ENCODE measurements at places on chromosomes 1 and 21. TPM values are rescaled to one million over a fixed set of nuclear protein-coding genes. Genes with fewer than 3 reads are reported as not detected.

The LCE2A gene
- total RNA-seq: not detected

The SRRM1 gene
- 133 TPM for total RNA-seq

The KIF17 gene
- total RNA-seq: 15.0 TPM

The WNT4 gene
- total RNA-seq: 0.04 TPM

The IFI44 gene
- total RNA-seq: not detected

The FAAH gene
- total RNA-seq: 21.0 TPM

The OR2M3 gene
- not detected for total RNA-seq

The KRTAP19-3 gene
- not detected for total RNA-seq

The DLGAP3 gene
- total RNA-seq: 0.42 TPM

- DNase-seq: no peak
Measured at GRCh38 chr1:167643441-167643840, 13.4 kb downstream of the RCSD1 start.

GRCh38 chr1:71094913-71095312 lies 14.1 kb upstream of the ZRANB2 start:
- DNase-seq: no peak

GRCh38 chr1:223496883-223497282 lies 103.7 kb downstream of the CCDC185 start:
- DNase-seq: no peak

DNA sequence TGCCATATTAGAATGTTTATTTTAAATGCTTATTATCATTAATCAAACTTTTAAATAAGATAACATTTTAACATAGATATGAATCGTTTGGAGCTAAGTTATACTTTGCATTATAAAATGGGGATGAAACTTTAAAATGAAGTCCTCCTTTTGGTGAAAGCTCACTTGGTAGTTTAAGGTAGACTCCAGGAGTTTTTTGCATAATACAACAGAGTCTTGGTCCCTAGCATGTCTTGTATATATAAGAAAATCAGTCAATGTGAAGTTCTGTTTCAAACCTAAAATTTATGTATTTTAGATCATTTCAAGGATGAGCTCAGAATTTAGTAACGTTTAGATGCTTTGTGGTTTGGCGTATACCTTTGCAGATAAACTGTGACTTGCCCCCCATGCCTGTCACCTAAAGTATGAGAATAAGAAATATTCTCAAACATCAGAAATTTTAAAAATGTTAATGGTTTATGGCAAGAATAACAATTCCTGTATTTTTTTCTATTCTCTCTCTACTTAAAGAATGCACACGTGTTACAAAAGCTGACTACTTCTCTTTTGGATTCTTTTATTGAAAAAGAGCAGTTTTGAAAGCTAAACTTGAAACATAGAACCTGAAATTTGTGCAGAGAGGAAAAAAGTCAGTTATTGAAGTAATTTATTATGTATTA lies 3.8 kb downstream of the NFIA start:
- no peak for DNase-seq

GRCh38 chr1:19478322-19478721 lies 7.0 kb downstream of the CAPZB start:
- DNase-seq: no peak

DNA sequence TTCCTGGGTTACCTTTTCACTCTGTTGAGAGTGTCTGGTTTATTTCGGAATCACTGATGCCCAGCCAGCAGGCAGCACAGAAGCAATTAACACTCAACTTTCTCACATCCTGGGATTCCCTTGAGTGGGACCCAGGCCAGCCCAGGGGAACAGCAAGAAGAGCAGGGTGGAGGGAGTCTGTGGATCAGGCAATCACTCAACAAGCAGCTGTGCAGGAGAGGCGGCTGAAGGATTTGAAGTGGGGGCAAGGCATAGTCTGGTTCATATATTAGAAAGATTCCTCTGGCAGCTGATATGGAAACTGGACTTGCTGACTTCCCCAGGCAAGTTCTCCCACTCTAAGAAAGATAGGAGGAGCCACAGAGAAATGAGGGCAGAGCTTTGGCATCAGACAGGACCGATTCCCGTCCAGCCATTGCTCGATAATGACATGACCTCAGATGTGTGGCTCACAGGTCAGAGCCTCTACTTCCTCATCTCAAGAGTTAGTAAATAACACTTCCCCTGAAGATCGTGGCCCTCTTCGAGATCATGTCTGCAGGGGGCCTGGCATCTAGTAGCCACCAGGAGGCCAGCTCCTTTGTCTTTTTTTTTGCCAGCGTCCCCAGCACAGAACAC lies 12.4 kb downstream of the EPHA8 start:
- no peak for DNase-seq

GRCh38 chr1:24384251-24385090 lies 29.1 kb downstream of the STPG1 start:
- DNase-seq: peak; percentile 37

DNA sequence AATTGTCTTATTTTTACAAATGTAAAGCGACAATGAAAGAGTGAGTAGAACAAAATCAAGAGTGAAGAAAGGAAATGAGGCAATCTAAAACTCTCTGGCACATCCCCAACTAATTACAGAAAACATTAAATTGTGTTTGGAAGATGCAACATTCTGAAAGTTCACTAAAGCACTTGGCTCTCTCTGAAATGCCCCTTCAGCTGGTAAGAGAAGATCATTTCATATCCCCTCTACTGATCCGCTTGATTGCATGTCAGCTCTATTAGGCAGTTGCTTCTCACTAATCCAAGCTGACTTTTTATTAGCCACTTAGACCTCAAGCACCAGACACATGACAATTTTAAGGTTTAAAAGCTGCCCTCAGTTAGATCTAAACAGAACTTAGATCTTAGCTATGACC lies 262.8 kb upstream of the PRMT6 start:
- DNase-seq: no peak

- DNase-seq: peak; percentile 84
Measured at GRCh38 chr1:114154963-114155322, 1.3 kb upstream of the SYT6 start.

GRCh38 chr1:75482951-75483350 lies 128.0 kb downstream of the SLC44A5 start:
- no peak for DNase-seq

DNA sequence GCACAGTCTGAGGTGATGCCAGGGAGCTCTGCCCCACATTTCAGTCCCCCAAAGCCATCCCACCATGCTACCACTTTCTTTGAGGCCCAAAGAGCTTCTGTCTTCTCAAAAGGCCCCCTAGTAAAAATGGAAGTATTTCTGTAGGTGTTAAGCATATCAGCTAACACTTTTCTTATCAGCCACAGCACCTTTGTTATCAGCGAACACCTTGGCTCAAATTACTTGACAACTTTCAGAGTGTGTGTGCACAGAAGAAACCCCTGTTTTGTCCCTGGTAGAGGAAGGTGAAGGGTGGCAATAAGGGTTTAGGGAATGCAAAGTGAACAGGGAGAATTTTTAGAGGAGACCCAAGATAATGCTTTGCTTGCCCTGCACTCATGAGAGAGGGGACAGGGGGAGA lies 54.8 kb upstream of the GJA8 start:
- DNase-seq: peak; percentile 8

- DNase-seq: no peak
Measured at GRCh38 chr1:57282411-57282810, 141.4 kb downstream of the DAB1 start.

- DNase-seq: no peak
Measured at GRCh38 chr21:36188081-36188681, 31.6 kb downstream of the DOP1B start.

DNA sequence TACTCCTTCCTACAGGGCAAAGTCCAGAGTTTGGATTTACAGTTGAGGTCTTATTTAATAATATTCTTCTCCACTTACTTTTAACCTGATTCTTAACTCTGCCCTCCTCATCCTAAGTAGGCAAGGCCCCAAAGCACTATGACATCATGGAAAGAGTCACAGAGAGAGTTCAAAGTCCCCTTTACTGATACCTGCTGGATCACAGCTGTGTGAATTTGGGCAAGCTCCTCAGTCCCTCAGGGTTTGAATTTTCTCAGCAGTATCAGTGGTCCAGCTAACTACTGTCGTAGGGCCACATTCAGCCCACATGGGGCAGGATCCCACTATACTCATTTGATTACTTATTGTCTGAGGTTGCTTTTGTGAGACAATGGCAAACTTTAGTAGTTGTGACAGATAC lies 16.0 kb downstream of the TYW3 start:
- no peak for DNase-seq

GRCh38 chr1:231618609-231619256 lies 7.9 kb upstream of the DISC1 start:
- DNase-seq: no peak

DNA sequence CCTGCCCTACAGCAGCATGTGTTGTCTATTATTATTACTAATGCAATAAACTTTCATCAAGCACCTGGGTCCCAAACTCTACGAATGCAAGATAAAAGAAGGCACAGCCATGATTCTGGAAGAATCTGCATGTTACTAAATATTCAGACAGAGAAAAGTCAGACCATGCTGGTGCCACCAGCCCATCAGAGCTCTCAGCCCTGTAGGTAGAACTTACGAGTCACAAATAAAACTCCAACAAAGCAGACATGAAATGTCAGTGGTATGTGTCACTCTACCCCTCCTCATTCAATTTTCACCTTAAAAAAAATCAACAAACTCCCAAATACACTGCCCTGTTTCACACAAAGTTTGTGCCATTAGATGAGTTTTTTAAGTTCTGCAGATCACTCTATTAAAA lies 62.4 kb upstream of the TIAM1 start:
- no peak for DNase-seq

- DNase-seq: no peak
Measured at GRCh38 chr1:234774971-234775370, 165.0 kb upstream of the IRF2BP2 start.

DNA sequence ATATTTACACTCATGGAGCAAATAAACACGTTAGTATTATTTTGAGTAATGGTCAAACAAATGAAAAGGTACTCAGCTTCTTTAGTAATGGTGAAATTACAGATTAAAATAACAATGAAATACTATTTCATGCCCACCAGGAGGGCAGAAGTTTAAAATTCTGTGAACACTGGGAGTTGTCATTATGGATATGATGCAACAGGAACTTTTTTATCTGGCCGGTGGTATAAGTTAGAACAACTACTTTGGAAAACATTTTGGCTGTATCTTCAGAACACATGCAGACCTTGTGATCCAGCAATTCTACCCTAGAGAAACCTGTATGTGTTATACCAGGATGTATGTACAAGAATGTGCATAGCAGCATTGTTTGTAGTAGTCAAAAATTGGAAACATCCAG lies 23.2 kb upstream of the PPP1R8 start:
- peak; percentile 61 for DNase-seq

- peak; percentile 79 for DNase-seq
Measured at GRCh38 chr1:231929311-231929710, 302.7 kb downstream of the DISC1 start.

- no peak for DNase-seq
Measured at GRCh38 chr1:27136998-27137542, 17.9 kb downstream of the SLC9A1 start.

- peak; percentile 2 for DNase-seq
Measured at GRCh38 chr1:221765527-221765926, 23.6 kb upstream of the DUSP10 start.

DNA sequence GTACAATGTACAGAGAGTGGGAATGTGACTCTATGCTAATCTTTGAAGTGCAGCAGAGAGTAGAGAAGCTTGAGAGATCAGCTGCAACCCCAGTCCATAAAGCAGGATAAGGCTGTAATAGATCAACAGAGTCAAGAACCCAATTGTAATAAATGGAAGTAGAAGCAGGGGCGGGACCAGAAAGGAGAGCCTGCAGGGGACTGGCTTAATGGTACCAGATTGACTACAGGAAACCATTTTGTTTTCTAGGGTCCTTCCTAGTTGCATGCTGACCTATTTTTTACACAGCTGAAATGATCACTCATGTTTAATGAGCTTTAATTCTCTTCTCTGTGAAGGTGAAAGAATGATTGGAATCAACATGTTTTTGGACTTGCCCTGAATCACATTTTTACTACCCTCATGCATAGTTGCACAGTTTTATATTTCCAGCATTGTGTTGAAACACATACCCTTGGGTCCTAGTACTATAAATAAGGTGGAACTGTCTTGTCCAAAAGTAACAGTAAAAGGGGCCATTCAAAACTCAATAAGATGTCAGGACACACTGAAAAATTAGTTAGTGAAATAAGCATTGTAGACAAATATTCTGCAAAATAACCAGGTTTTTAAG lies 69.8 kb downstream of the GPR88 start:
- DNase-seq: no peak

- DNase-seq: peak; percentile 71
Measured at GRCh38 chr1:24805534-24806301, 60.5 kb downstream of the CLIC4 start.

- no peak for DNase-seq
Measured at GRCh38 chr1:38529946-38530345, 329.6 kb downstream of the RRAGC start.

- DNase-seq: no peak
Measured at GRCh38 chr21:45022348-45022675, 52.1 kb upstream of the ADARB1 start.

- DNase-seq: no peak
Measured at GRCh38 chr1:234897754-234898454, 230.7 kb downstream of the TOMM20 start.

DNA sequence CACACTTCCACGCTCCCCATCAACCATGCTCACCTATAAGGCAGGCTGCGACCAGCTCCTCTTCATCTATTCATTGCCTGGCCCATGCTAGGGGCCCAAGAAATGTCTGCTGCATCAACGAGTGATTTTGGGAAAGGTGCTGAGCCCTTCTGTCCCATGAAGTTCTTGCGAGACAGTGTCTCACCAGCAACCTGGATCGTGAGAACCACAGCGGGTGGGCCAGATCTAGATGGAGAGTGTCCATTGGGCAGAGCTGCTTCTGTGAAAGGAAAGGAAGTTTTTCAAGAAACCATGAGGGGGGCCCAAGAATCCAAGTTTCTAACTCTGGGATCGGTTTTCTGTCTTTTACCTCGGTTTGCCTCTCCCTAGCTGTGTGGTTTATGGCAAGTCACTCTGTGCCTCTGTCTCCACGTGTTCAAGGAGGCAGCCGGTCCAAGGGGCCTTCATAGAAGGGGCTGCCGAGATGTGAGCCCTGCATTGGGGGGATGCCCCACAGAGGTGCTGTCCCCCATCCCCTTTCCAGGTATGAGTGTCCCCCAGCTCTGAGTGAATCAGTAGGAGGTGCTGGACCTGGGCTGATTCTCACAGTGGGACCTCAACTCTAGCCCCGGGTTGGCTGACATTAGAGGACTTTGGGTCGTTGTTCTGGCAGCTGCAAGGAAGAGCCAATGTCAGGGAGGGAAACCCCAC lies 8.3 kb upstream of the PADI1 start:
- no peak for DNase-seq

- no peak for DNase-seq
Measured at GRCh38 chr21:46424039-46424591, 34.6 kb upstream of the DIP2A start.

Measured in cardiac muscle cell (in vitro differentiated cells and primary cell).